ENCODE measurements at places on chromosomes 13 and 19. TPM values are rescaled to one million over a fixed set of nuclear protein-coding genes. Genes with fewer than 3 reads are reported as not detected.

- no peak for DNase-seq
Observed at GRCh38 chr13:28623782-28624706, 34.9 kb upstream of the POMP start.

- no peak for DNase-seq
Observed at GRCh38 chr13:49569993-49570689, 15.2 kb downstream of the RCBTB1 start.

NCR1 gene
- total RNA-seq, result 1.7 TPM

GRCh38 chr13:50626101-50626547 is 217.4 kb downstream of the DLEU7 start:
- no peak for DNase-seq

GRCh38 chr19:15365264-15365663 is 14.3 kb downstream of the AKAP8 start:
- DNase-seq, result no peak

GRCh38 chr13:42860485-42860884 is 79.1 kb downstream of the FAM216B start:
- DNase-seq, result no peak

DNA sequence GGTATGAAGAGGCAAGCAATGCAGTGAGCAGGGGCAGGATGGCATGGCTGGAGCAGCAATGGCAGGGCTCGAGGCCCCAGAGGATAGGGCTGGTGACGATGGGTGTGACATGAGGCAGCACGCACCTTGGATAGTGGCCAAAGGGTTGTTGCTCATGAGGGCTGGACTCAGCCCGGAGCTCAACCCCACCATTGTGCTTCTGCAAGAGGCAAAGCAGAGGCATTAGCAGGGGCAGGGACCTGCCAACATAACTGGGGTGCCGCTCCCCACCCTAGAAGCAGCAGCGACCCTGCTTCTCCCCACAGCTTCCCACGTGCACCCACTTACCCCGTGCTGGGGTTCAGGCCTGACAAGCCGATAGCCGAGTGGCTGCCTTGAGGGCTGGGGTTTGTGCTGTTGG is 15.8 kb downstream of the ZNF574 start:
- DNase-seq, result no peak

DNA sequence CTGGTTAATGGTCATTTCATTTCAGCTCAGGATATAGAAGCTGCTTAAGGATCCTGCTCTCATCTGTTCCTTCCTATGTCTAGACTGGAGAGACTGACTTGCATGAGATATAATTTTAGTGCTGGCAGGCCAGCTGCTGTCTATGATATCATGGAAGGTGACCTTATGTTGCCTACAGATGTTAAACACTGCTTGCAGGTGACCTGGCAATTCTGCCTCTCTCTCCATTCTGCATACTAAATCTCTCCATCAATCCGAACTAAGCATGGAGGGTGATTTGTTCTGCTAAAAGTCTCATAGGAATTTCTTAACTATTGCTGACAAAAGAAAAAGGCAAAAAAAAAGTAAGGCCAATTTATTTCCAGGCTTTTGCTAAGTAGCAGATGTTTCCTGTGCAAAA is 81.0 kb downstream of the CCNA1 start:
- DNase-seq, result no peak

DNA sequence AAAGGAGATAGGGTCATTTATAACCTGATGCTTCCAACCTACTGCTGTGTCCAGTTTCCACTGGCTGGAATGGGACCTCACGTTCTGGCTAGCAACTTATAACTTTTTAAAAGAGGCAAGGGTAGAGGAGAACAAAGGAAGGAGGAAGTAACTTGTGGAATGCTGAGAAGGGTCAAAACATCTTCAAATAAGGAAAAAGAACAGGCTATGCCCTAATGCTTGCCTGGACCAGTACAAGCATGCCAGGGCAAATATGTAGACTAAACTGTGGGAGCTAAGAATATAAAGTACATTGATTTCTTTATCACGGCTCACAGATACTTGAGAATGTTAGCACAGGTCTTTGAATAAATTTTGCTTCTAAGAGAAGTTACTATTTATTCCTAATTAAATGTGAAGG is 1.5 kb upstream of the ZNF561 start:
- no peak for DNase-seq

GRCh38 chr13:106701771-106702341 is 133.9 kb upstream of the ARGLU1 start:
- no peak for DNase-seq

- no peak for DNase-seq
Observed at GRCh38 chr19:24002256-24002945, 84.6 kb upstream of the ZNF254 start.

- DNase-seq, result no peak
Observed at GRCh38 chr19:43592800-43593350, 3.1 kb downstream of the IRGQ start.

DNA sequence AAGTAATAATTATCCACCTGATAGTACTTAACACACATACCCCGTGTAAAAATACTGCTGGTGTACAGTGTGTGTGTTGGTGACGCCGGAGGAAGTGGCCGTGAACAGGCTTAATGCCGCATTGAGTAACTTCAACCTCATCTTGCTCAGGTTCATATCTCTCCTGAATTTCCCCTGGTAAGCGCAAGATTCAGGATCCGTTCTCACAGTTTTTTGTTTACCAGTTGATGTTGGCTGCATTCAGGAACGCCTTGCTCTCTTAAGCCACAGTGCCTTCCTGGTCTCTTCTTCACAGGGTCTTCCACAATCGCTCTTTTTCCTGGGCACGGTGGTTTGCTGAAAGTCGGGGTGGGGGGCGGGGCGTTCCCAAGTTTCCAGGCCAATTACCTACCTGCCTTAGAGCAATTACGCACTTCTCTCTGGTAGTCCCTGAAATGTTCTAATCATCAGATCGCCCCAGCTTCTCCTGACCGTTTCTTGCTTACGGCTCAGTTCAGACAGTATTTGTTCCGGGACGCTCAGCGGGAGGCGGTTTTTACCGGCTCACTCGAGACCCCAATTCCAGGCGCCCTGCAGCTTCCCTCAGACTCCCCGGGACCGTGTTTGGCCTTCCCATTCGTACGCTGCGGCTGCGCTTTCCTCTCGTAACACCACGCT is 706 bp upstream of the DNAJC3 start:
- DNase-seq, result peak; percentile 11

- no peak for DNase-seq
Observed at GRCh38 chr13:50126993-50127725, 111.9 kb downstream of the KCNRG start.

GRCh38 chr13:71460211-71460610 is 406.8 kb downstream of the DACH1 start:
- no peak for DNase-seq

DNA sequence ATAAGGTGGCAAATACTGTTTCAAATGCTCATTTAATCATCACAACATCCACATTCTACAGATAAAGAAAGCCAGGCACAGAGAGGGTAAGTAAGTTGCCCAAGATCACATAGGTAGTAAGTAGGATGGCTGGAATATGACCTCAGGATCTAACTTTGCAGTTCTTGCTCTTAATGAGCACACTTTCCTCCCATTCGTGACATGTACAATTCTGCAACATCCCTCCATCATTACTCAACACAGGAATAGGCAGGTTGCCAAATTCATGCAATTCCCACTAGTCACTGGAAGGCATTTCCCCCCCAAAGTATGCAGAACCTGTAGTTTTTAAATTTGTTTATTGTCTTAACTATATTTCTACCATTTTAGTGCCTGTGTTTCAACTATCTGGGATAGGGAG is 109.2 kb downstream of the OLFM4 start:
- no peak for DNase-seq

DNA sequence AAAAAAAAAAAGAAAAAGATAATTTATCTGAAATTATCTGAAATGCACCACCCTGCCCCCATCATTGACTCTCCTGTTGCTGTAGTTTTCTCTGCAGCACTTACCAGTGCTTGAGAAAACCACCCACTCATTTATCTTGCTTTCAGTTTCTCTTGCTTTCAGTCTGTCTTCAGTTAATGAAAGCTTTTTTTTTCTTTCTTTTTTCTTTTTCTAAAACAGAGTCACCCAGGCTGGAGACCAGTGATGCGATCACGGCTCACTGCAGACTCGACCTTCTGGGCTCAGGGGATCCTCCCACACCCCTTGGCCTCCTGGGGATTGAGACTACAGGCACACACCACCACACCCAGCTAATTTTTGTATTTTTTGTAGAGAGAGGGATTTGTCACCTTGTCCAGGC is 4.3 kb upstream of the ACP5 start:
- DNase-seq, result peak; percentile 43

ARGLU1 gene
- 130 TPM for total RNA-seq

HSH2D gene
- 37.5 TPM for total RNA-seq

DNA sequence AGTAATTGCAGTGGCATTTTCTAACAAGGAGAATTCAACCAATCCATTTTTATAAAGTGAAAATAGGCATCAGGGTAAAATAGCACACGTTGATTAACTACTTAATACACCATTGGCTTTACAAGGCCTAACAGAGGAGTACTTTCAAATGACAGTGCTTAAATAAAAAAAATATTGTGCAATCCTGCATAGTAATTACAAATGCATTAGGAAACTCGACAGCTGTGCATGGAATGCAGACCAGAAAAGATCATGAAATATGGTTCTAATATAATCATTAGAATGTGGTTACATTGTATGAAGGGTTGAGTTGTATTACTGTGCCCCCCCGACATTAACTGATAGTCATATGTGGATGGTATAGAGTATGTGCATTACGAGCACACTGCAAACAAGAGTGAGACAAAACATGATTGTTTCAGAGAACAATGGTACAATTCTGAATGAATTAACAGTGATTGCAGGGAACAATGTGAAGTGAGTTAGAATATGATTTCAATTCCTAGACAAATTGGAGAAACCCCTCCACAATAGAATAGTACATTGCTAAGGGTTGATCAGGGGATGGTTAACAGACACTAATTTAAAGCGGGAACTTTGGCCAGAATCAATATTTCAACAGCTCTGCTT is 270.6 kb downstream of the GPC5 start:
- DNase-seq, result no peak
